ENCODE measurements at places on chromosomes 12 and 14.

- DNase-seq = no peak
Measured at GRCh38 chr14:96270565-96271420, 14.8 kb downstream of the BDKRB1 start.

DNA sequence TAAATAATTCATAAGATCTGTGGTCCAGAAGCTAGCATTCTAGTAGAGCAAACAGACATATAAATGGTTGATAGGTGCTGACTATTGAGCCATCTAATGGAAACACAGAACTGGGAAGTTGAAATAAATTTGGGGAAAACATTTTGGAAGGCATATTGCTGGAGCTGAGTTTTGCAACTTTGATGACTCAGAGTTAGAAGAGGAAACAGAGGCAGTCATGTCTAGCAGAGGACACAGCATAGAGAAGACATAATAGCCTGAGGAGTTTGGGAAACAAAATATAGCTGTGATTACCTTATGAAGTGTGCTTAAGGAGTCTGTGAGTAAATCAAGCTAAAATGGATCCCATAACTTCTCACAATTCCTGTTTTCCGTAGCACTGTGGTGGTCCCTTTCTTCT, 86.9 kb upstream of the FLRT2 start:
- DNase-seq = no peak

DNA sequence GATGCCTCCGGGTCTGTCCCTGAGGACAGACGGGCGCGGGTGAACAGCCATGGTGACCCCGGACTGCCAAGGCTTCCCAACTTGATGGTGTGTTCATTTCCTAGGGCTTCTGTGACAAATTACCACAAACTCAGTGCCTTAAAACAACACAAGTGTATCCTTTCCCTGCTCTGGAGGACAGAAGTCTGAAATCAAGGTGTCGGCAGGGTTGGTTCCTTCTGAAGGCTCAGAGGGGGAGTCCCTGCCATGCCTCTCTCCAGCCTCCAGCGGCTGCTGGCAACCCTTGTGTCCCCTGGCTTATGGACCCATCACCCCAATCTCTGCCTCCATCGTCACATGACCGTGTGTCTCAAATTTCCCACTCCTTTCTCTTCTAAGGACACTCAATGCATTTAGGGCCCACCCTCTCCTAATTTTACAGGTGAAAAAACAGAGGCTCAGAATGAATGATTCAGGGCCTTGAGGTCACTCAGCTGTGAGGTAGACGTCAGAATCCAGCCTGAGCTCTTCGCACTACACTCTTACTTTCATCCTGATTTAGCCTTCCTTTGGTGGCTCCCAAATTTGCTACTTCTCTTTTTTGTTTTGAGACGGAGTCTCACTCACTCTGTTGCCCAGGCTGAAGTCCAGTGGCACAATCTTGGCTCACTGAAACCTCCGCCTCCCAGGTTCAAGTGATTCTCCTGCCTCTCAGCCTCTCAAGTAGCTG, 45.4 kb downstream of the VCPKMT start:
- no peak for DNase-seq

DNA sequence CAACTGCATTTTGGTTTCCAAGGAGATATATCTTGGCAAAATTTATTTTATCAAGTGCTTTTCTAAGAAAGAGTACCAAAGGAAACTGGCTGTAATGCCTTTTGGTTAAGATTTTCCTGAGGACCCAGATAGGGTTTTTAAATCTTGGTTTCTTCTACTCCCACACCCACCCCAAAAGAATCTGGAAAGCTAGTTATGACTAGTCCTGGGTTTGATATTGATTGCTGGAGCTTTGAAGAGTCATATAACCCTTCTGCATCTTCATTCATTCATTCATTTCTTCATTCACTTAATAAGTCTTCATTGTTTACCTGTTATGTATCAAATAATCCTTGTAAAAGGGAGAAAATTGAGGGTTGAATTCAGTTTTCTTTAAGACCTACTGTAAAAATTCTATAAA, 425.2 kb downstream of the PCNX1 start:
- DNase-seq = no peak

- no peak for DNase-seq
Measured at GRCh38 chr12:112887550-112887949, 19.2 kb upstream of the OAS1 start.

Data from HS-5 (cell line).